ENCODE measurements at places on chromosomes 5 and 9.
A peak's percentile ranks its signal among the peaks of the same experiment; 100 is the strongest.

DNA sequence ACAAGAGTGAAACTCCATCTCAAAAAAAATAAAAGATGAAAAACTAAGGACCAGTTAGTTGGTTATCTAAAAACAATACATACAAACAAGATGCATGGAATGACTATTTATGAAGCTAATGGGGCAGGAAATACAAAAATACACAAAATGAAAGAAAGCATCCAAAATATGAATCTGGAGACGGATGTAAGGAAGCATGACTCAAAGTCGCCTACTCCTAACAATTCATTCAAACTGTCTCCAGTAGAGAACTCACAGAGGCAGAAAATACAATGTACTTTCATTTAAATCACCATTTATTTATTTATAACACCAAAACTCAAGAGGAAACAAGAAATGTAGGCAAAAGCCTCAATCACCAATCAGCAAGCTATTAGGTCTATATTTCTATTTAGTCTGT, 68.4 kb downstream of the SCAI start:
- DNase-seq: no peak

DNA sequence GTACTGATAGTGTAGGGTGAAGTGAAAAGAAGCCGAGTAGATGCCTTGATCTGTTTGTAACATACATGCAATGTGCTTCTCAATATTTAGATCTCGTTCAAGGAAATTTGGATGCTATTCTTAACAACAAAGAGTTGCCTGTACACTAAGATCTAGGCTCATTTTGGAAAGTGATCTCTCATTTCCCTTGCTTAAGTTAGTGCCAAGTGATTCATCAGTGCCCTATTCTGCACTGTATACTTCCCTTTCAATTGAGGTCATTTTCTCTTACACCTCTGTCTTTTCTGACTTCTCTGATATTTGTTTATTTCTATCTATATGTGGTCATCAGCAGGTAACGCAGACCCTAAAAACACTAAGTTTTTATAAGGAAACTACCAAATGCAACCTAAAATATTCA, 528.6 kb upstream of the PTPRD start:
- DNase-seq: no peak

DNA sequence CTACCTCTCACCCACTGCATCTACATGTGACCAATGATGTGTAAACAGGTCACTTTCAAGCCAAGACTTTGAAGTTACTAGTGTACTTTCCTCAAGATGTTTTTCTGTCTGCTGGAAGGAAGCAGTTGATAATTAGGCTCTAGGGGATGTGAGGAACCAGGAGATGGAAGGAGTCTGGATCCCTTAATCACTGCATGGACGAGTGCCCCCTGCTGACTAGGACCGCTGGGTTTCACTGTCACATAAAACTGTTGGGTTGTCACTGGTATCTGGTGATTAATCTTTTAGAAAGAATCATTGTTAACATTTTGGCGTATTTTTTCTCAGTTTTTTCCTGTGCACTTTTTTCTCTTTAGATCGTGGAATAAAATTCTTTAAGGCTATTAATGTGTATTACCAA, 79.5 kb downstream of the SREK1 start:
- no peak for DNase-seq

DNA sequence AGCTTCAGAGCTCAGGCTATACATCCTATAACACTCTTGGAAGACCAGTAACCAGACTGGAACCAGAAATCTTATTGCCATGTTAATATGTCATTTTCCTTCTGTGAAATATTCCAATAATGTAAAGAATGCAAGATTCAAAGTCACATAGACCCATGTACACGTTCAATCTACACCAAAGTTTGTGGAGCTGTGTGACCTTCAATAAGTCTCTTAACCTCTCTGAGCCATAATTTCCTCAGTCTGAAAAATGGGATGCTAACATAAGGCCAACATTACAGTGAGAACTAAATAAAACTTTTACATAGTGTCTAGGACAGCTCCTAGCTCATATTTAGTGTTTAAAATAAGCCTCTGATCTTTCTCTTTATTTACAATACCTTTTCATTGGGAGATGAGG, 70.4 kb downstream of the ARRDC3 start:
- no peak for DNase-seq

DNA sequence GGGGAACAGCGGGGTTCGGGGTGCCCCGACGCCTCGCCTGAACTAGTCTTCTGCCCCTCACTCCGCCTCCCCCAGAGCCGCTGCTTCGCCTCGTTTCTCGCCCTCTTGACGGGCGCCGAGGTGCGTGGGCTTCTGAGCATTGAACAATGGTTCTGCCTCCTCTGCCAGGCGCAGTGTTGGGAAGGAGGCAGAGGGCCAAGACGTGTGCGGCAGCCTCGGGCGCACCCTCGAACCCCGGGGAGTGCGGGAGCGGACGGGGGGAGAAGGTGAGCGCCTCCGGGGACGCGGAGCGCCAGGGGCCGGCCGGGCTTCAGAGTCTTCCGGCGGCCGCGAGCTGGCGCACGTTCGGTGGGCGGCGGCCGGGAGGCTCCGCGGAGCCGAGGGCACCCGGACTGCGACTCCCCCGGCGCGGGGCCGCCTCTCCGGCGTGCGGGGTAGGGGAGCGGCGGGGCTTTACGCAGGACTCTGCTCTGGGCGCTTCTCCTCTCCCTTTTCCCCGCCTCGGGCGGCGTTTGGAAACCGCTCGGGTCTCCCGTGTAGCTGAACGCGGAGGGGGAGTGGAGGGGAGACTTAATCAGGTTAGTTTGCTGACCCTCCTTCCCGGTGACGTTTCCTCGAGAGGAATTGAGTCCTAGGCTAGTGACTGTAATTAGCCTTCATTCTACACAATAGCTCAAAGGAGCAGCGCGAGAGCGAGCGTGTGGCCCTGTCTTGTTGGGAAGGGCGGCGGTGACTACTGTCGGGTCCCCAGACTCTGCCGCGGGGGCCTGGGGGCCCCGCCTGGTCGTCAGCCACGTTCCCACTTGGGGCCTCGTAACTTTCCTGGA, 1.1 kb downstream of the VLDLR start:
- DNase-seq: peak; percentile 33

- DNase-seq: no peak
These were observed 153.6 kb downstream of the FAM114A2 start for GRCh38 chr5:153885141-153885540.

DNA sequence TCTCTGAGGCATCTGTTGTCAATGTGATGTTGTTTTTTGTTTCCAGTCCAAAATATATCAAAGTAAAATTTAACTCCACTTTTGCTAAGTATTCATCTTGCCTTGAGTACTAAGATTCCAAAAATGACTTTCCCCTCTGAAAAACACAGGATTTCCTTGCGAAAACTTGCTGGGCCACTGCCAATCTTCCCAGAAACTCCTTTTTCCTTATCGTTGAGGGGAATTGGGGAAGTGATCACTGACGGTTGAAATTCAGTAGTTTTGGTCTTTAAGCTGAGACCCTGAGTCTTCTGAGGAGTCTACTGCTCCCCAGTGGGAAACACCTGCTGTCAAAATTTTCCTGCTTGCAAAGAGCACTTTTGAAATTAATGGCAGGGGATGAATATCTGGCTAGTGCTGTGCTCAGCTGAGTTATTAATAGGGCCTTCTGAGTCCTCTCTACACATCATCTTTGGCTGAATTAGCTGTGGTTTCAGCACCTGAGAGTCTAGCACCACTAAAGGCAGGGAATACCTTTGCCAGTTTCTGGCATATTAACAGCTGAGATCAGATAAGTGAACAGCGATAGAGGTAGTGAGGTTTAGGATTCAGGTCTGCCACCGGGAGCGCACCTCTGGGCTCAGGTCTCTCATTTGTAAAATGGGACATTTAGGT, 18.0 kb downstream of the TLR4 start:
- no peak for DNase-seq

GRCh38 chr9:132637801-132638200, 32.0 kb downstream of the DDX31 start:
- no peak for DNase-seq

- peak; percentile 34 for DNase-seq
These were observed 96.7 kb downstream of the MRPS27 start for GRCh38 chr5:72223371-72223770.

- DNase-seq: no peak
These were observed 83.7 kb downstream of the ADAMTS2 start for GRCh38 chr5:179261301-179262125.

DNA sequence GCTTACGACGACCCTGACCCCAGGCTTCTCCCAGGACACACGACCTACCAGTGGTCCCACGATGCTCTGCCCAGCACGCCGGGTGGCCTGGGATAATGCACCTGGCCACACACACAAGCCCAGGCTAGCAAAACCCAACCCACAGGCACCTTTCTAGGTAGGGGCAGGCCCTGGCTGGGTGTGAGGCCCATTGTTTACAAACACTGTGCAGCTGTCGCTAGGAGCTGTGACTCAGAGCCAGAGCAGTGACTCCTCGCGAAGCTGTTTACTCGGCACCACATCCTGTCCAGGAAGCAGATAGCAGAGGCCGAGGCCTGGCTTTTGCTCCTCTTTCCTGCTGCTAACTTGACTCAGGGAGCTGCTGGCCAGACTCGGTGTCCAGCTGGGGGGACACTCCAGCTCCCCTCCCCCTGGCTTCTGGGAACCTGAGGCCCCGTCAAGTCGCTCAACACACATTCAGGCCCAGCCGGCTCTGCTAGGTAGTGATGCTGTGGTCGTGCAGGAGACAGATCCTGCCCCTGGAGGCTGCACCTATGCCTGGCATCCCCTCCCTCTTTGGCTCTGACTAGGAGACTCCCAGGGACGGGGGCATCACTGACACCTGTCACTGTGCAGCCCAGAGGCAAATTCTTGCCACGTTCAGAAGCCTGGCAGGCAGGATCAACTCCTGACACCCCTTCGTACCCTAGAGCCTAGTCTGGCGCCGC, 12.8 kb upstream of the RALGDS start:
- DNase-seq: peak; percentile 84

- no peak for DNase-seq
These were observed 366.9 kb downstream of the MAN2A1 start for GRCh38 chr5:110056580-110057114.

- DNase-seq: no peak
These were observed 133.7 kb upstream of the EPB41L4A start for GRCh38 chr5:112552791-112553190.

DNA sequence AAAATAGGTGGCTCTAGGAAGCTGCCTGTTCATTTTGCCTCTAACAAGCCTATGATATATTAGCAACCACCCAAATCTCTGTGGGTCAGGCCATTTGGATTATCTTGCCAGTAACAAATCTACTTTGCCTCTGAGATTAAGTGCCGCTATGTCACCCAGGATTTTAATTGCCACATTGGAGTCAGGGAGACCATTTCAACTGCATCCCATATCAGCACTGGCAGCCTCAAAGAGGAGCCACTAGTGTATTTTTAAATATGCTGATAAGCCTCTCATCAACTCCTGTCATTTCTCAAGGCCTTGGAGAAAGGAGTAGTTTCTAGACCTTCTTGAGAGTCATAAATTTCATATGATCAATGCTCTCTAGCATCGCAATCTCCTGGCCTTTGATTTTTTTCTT, 12.1 kb upstream of the ADAMTS19 start:
- DNase-seq: no peak

- DNase-seq: no peak
These were observed 33.9 kb downstream of the NR4A3 start for GRCh38 chr9:99855467-99856176.

DNA sequence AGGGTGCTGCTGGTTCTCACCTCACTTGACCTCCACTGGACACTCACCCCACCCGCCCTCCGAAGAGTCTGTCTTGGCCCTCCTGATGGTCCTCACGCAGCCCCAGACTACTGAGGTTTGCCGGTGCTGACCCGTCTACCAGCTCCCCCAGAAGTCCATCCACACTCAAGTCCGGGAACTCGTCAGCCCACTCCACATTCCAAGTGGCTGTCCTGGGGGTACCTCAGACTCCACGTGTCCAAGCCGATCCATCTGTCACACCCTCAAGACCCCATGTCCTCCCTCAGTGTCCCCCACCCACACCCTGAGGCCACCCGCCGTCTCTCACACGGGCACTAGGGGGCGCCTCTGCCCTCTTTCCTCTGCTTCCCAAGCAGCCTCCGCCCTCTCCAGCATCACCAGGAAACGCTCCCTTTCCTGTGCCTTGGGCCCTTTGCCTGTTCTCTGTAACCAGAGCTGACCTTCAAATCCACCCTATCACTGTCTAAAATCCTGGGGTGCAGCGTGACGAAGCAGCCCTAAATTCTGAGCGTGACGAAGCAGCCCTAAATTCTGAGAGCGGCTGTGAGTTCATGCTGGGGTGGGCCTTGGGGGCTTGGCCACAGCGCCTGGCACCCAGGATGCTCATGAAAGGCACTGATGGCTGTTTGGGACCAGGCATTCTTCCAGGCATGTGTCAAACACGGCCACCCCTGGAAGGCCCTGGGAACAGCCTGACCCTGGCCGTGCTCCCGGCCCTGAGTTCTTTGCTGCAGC, 95.7 kb downstream of the KCNT1 start:
- no peak for DNase-seq

- DNase-seq: no peak
These were observed 37.1 kb downstream of the CAST start for GRCh38 chr5:96699186-96699820.

GRCh38 chr5:95007921-95008597, 276.8 kb downstream of the MCTP1 start:
- DNase-seq: no peak

GRCh38 chr9:35705836-35706430, 16.2 kb upstream of the TPM2 start:
- no peak for DNase-seq

GRCh38 chr9:86968258-86968920, 21.1 kb upstream of the GAS1 start:
- DNase-seq: no peak

GRCh38 chr9:96135076-96135752, 166.8 kb downstream of the HSD17B3 start:
- DNase-seq: no peak

GRCh38 chr5:163612358-163613149, 107.1 kb downstream of the MAT2B start:
- DNase-seq: no peak

DNA sequence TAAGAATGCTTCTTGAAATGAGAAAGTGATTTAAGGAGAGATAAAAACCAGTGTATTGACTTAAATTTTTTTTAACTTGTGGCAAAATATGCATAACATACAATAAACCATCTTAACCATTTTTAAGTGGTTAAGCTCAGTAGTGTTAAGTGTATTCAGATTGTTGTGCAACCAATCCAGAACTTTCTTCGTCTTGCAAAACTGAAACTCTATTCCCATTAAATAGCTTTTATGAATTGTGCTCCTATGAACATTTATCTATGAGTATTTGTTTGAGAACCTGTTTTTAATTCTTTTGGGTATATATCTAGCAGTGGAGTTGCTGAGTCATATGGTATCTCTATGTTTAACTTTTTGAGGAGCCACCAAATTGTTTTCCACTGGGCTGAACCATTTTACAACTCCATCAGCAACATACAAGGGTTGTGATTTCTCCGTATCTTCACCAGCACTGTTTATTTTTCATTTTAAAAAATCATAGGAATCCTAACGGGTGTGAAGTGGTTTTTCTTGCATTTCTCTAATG, 76.6 kb upstream of the ACTBL2 start:
- DNase-seq: no peak

- no peak for DNase-seq
These were observed 184.0 kb downstream of the MED10 start for GRCh38 chr5:6194261-6194875.

GRCh38 chr5:155767470-155767869, 559.5 kb upstream of the SGCD start:
- no peak for DNase-seq

- DNase-seq: no peak
These were observed 12.4 kb upstream of the MAML1 start for GRCh38 chr5:179720222-179720621.
